ENCODE measurements at places on chromosomes 16 and 17.

DNA sequence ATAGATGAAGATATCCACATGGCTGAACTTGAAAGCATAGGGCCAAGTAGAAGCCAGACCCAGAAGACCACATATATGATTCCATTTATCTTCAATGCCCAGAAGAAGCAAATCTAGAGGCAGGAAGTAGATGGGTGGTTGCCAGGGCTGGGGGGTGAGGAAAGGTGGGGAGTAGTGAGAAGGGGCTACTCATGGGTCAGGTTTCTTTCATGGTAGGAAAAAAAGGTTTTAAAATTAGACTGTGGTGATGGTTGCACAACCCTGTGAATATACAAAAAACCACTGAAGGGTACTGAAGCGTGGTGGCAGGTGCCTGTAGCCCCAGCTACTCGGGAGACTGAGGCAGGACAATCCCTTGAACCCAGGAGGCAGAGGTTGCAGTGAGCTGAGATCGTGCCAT, 5.4 kb downstream of the CD2BP2 start:
- no peak for DNase-seq

DNA sequence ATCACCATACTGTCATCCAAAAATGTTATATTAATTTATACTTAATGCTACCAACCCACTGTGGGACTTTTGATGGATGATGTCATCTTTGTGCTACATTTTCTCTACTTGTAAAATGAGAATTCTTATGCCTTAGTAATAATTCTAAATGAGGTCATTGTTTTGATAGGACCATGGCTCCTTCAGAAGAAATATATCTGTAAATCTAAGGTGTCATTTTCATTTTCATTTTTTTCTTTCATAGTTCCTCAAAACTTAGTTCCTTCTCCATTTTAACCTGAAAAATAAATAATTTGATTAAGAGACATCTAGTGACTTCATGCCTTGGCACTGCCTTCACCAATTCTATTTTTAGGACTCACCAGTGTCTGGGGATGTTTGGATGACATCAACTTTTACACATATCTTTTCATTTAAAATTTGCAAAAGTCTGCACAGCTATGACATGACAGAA, 48.7 kb downstream of the GPRC5B start:
- DNase-seq: no peak

- no peak for DNase-seq
Observed at GRCh38 chr17:75051941-75052340, 4.9 kb downstream of the KCTD2 start.

- no peak for DNase-seq
Observed at GRCh38 chr17:17917394-17917793, 54.8 kb downstream of the TOM1L2 start.

DNA sequence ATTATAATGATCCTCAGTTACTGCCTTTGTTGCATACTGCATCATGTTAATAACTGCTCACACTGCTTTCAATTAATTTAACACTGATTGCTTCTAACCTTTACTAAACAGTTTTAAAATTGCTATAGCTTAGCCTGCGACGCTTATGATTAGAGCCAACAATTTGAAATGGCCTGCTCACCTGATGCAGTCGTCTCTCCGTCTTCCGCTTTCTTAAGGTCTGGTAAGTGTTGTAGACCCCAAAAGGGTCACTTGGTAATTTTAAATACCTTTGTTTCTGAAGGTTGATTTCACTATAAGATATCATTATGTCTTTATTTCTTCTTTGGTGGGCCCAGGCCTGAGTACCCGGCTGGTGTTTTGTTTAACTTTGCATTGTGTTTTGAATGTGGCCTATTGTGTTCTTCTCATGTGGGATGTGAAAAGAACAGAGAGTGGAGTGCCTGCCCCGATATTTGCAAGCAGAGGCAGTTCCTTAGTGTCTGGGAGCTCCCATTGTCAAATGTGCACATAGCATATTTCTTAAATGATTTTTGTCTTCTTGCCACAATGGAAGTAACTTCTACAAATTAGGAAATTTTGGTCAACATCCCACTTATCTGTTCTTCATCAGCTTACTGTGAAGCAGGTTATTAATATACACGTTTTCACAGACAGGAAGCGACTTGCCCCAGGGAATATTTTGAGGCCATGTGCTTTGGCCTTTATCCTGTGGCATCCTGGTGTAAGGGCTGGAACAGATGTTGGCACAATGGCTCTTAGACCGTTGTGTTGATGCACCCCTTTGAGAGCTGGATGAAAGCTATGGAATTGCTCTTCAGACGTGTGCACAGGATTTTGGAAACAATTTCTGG, 2.9 kb downstream of the PHKB start:
- no peak for DNase-seq

DNA sequence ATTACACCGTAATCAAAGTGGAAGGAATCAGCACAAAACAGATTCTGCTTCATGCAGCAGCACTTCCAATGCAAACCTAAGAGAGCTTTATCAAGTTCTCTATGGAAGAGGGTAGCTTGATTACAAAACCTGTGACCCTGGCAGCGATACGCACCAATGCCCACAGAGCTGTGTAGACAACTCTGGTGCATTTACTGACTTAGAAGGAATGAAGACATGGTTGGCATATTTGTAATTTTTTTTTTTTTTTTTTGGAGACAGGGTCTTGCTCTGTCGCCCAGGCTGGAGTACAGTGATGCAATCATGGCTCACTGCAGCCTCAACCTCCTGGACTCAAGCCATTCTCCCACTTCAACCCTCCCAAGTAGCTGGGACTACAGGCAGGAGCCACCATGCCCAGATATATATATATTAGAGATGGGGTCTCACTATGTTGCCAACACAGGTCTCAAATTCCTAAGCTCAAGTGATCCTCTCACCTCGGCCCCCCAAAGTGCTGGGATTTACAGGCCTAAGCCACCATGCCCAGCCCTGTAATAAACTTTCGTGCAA, 49.4 kb downstream of the XPO6 start:
- no peak for DNase-seq

- DNase-seq: no peak
Observed at GRCh38 chr16:9778849-9779248, 403.4 kb downstream of the GRIN2A start.

DNA sequence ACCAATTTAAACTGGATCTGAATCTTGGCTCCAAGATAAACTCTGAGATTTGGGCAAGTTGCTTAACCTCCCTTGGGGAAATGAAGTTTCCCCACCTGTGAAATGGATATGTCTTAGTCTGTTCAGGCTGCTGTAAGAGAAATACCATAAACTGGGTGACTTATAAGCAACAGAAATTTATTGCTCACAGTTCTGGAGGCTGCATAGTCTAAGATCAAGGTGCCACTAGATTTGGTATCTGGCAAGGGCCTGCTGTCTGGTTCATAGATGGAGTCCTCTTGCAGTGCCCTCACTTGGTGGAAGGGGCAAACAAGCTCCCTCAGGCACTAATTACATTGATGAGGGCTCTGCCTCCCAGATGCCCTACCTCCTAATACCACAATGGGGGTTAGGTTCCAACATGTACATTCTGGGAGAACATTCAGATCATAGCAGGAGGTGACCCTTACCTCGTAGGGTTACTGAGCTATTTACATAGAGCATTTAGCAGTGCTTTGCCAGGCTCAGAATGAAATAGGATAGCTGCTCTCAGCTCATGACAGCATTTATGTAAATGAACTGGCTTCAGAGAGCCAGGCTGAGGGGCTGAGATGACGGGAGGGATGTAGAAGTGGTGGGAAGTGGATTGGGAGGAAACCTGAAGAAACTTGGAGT, 83.9 kb downstream of the SPECC1 start:
- DNase-seq: no peak

- no peak for DNase-seq
Observed at GRCh38 chr16:81401035-81401950, 43.3 kb upstream of the CMIP start.

DNA sequence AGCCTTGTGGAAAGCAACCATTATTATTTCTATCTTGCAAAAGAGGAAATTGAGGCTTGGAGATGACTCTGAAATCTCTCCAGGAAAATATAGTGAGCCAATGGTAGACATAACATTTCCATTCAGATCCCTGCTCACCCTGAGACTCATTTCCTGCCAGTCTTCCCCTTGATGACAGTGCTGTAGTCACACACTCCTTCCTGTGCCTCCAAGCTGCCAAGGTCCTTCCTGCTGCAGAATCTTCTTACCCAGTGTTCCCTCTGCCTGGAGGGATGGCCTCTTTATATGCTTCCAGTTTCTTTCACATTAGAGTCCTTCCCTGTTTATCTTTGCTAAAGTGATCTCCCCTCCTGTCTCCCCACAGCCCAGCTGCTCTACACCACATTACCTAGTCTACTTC, 648.1 kb downstream of the TOX3 start:
- no peak for DNase-seq

DNA sequence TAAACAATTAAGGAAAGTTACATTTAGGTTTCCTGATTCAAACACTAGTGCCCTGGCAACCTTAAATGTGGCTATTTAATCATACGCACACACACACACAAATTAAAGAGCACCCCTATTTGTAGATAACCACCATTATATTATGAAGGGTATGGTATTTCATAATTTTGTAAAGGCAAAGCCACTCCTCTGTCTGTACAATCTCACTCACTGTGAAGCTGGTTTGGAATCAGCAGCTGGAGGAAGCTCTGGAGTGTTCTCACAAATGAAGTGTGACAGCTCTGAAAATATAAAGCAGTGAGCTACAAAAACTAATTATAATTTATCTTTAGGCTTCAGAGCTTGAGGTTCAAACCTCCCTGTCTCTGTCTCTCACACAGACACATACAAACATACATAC, 57.9 kb upstream of the KCNJ16 start:
- DNase-seq: no peak

- DNase-seq: no peak
Observed at GRCh38 chr16:4702466-4702808, 9.1 kb downstream of the NUDT16L1 start.

- DNase-seq: no peak
Observed at GRCh38 chr17:4163951-4164350, 21.0 kb downstream of the CYB5D2 start.

GRCh38 chr17:21031756-21032396, 10.9 kb downstream of the USP22 start:
- DNase-seq: no peak

GRCh38 chr17:811051-811784, 29.1 kb downstream of the MRM3 start:
- DNase-seq: no peak

DNA sequence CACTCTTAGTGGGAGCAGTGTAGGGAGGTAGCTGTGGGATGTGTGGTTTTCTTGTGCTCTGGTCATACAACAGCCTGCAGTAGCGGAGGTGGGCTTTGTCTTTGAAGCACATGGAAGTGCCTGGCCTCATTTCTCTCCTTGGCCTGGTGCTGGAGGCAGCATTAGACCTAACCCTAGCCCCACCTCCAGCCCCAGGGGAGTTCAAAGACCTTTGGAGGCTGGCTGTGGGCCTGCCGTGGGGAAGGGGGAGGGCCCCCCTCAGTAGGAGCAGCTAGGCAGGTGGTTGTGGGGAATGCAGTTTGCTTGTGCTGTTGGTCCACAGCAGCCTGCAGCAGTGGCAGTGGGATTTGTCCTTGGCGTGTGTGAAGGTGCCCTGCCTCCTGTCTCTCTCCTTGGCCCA, 91.7 kb downstream of the BCAS3 start:
- DNase-seq: no peak

GRCh38 chr17:34311291-34311690, 7.9 kb upstream of the CCL8 start:
- DNase-seq: no peak

DNA sequence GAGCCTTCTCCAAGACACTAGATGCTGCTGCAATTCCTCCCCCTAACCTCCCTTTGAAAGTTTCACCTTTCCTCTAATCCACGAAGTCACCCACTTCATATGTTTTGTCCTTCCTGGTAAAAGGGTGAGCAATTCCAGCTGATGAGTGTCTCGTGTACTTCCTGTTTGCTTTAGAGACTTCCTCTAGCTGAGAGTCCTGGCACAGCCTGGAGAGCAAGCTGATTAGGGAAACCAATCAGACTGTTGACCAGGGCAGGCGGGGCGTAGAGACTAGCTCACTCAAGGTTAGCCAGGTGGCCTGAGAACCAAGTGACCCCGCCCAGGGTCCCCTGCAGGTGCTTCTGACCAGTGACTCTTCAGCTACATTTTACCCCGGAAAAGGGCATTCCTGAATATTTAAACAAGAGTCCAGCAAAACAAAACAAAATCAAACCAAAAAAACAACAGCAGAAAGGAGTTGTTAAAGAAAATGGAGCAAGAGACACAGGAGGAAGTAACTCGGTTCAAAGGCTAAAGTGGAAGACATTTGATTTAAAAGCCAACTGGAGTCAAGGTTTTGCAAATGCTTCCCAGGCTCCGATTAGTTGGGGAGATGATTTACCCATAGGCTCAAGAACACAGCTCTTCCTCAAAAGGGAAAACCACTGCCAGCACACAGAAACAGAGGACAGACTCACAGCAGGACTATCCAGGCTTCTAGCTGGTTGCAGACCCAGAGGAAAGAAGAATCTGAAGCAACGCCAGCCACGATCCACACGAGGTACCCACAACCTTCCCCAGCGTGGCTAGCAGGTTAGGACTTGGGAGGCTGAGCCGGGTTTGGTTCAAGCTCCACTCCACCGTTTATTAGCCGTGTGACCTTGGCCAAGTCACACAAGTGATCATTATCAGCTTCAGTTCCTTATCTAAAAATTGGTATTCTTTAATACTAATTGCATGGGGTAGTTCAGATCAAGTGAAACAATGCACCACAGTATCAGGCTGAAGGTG, 13.4 kb downstream of the HSPB9 start:
- no peak for DNase-seq

DNA sequence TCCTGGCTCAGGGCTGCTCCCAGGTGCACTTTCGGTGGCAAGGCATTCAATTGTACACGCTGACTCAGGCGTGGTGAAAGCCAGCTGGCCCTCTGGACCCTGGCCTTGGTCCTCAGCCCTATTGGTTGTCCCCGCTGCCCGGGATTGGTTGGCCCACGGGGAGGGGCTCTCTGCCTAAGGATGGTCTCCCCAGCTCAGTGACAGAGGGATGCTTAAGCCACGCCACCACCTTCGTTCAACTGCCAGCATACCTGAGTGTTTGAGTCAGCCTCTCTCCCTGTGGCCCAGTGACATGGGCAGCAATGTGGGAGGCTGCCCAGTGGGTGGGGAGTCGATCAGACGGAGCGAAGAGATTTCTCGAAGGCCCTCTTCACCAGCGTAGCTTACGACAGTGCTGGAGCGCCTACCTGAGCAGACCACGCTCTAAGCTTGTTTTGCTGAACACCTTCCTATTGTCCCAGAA, 30.3 kb downstream of the IRF8 start:
- DNase-seq: no peak

- DNase-seq: no peak
Observed at GRCh38 chr16:4058386-4058785, 57.9 kb downstream of the ADCY9 start.

DNA sequence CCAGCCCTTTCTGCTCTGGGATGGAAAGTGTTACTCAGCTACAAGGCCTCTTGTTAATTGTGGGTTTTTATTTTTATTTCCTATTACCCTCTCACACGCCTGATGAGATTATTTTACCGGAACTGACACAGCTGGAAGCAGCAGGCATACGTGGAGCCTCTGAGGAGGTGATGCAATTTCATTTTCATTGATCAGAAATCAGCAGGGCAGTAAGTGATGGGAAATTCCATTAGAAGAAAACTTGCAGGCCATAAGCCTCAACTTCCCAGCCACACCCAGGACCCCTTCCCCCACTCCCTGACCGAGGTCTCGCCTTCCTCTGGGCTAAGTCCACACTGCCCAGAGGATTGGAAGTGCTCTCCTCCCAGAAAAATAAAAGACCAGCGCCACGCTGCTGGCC, 69.7 kb downstream of the ZFHX3 start:
- DNase-seq: no peak

Data from stimulated activated CD4-positive, alpha-beta T cell treated with anti-CD3 and anti-CD28 coated beads, TNF-alpha, amount 100 ng/mL, for 24 hours (primary cell).